ENCODE measurements at places on chromosomes 7 and 10.

GRCh38 chr10:21518641-21519396, 6.7 kb downstream of the SKIDA1 start:
- no peak for DNase-seq

DNA sequence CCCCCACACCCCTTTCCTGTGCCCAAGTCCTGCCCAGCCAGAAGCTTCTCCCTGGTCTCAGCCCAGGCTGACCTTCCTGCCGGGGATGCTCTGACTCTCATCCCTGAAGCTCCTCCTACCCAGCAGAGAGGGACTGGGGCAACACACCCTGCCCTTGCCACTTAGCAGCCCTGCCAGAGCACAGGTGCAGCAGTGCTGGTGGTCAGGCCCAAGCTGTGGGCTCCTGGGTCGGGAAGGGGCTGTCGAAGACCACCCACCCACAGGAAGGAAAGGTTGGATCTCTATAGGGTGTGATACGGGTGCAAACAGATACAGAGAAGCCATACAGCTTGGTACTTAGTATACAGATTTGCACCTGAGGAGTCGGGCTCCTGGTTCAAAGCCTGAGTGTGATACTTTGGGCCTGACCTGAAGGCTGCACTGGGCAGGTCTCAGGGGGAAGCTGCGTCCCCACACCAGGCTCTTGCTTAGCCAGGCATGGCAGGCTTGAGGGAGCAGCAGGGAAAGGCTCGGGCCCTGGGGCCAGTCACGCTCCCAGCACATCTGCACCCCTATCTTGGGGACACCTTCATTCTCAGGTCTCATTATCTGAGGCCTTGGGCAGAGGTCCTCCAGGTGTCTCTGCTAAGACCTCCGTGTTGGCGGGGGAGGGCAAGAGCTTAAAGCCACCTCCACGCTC, 47.3 kb downstream of the TCERG1L start:
- peak; percentile 69 for DNase-seq

DNA sequence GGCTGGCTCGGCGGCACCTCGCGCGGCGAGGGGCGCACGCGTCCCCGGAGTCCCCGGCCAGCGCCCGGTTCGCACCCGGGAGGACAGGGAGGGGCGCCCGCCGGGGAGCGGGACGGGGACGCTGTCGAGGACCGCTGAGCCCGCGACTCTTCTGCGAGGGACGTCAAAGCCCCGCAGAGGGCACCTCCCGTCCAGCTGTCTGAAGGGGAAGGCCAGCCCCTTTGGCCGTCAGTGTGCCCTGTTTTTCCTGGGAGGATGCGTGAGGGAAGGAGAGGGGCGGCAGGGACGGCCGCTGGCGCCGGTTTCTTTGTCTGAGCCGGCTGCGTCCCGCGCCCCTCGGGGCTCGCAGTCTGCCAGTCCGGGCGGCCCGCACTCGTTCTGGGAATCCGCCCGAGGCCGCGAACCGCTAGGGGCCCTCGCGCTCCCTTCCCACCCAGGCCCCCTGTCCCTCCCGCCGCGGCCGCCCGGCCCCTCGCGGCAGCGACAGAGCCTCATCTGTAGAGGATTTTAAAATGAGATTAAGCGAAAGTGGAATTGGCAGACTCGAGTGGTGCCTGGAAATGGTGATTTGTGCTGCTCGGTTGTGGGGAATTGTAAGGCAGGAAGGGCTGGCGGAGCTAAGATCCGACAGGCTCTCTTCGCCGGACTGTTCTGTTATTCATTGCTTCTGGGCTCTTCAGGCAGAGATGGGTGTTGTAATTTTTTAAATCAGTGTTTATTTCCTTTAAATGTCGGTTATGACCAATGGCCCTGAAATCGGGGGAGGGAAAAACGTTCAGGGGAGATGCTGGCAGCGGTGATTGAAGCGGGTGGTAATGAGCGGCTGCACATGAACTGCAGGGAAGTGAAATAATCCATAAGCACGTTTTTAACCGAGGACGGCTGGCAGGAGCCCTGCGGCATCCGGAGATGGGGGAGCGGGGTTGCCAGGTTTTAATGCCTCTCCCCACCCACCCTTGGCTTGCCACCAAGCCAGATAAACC, 618 bp upstream of the RELN start:
- no peak for DNase-seq

DNA sequence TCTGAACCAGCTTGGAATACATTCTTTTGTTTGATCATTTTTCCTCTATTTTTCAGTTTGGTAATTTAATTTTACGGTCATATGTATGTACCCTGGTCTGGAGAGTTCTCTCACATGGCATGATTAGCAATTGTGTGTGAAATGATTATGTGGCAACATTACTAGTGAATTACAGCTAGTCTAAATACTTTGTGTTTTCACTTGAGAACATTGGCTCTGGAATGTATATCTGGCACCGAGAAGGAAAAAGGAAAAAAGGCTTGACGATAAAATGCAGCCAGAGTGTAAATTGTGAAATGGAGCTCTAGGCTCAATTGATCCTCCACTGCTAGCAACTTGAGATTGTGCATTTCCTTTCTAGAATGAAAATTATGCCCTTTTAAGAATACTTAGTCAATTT, 397.2 kb downstream of the EXOC4 start:
- DNase-seq, result no peak
